Endothelial cell (in vitro differentiated cells): ENCODE measurements at places on chromosomes 5 and 9.

- DNase-seq, result no peak
Observed at GRCh38 chr9:81245254-81245956, 443.9 kb downstream of the TLE1 start.

- DNase-seq, result no peak
Observed at GRCh38 chr9:110669433-110669832, 842 bp downstream of the MUSK start.

GRCh38 chr5:40991981-40992559, 79.1 kb downstream of the MROH2B start:
- no peak for DNase-seq

- no peak for DNase-seq
Observed at GRCh38 chr5:135833961-135834638, 363 bp upstream of the SLC25A48 start.

DNA sequence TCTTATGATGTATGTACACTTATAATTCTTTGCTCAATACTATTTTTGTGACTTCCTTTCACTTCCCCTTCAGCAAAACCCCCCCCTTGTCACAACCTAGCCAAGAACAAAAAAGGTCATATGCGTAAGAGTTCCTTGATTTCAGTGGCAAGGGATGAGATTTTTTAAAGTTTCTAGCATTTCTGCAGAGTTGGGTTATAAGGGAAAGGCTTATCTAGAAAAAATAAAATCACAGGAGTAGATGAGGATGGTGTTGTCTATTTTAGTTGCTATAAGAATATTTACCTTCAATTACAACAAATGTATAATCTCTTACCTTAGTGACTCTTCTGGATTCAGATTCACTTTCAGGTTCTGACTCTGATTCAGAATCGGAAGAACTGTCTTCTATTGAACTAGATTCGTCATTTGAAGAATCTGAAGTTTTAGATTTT, 184.6 kb downstream of the AP3B1 start:
- no peak for DNase-seq

- peak; percentile 40 for DNase-seq
Observed at GRCh38 chr5:146345578-146346366, 7.1 kb downstream of the POU4F3 start.

DNA sequence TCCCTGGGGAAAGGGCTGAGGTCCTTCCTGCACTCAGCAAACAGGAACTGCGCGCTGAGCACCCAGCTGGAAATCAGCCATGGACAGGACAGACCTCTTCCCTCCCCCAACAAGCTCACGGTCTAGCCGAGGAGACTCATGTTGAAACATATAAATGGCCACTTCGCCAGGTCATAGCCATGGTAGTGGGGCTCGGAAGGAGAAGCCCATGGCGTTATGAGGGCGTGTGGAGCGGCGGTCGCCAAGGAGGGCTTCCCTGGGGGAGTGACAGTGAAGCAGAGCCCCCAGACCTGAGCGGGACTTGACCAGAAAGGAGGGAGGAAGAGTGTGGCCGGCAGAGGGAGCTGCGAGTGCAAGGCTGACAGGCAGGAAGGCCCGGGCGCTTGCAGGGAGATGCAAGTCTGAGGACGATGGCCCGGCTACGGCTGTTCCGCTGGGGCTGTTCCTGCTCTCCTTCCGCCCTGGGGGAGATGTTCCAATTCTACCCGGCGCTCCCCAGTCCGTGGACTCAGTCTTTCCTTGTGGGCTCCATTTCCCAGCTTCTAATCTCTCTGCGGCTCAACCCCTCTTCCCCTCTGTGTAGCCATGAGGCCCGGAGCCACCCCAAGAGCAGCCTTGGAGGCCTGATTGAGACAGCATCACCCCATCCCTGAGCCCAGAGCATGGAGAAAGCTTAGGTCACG, 43.9 kb upstream of the PRRC2B start:
- DNase-seq, result peak; percentile 92

GRCh38 chr5:170560938-170561337, 57.1 kb downstream of the KCNIP1 start:
- no peak for DNase-seq

DNA sequence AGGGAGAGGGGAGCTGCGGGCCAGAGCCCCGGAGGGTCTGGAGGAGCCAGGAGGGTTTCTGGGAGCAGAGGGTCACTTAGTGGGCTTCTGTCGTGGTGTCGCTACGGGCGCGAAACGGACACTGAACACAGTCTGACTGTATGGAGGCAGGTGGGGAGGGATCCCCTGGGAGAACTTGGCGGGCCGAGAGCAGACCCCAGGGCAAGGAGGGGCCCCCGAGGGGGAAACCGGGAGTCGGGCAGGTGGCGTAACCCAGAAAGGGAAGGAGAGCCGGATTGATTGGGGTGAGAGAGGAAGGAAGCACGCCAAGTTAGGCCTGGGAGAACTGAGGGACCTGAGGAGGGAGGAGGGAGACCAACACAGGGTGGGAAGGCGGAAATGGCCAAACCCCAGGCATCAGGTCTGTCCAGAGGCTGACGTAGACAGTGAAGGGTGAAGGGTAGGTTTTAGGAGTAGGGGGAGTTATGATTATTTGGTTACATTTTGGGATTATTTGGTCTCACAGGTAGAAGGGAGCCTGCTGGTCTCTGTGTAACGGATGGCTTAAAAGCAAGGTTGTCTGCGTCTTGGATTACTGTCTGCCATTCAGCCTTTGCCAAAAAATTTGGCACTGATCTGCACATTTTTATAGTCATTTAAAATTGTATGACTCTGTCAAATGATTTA, 3.3 kb upstream of the MSMP start:
- peak; percentile 42 for DNase-seq

GRCh38 chr5:133387621-133388020, 224.7 kb downstream of the FSTL4 start:
- DNase-seq, result no peak

GRCh38 chr9:117302487-117302886, 112.4 kb downstream of the ASTN2 start:
- DNase-seq, result no peak

- no peak for DNase-seq
Observed at GRCh38 chr5:179509239-179509638, 41.1 kb upstream of the RUFY1 start.

DNA sequence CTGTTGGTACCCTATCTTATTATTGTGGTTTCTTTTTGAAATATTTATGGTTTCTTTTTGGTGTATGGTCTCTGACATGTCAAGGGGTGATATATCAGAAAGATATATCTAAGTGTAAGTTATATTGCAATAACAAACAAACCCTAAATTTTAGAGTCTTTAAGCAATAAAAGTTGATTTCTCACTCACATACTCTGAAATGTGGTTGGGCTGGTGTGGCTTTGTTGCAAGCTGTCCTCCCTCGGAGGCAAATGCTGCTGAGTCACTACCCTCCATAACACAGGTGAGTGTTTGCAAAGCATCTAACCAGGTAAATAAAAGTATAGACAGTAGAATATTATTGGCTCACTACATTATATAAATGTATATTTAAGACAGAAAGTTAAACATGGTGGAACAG, 253.2 kb downstream of the CDH18 start:
- DNase-seq, result no peak

GRCh38 chr9:127608104-127608966, 3.7 kb upstream of the STXBP1 start:
- peak; percentile 40 for DNase-seq

- DNase-seq, result no peak
Observed at GRCh38 chr5:85205430-85205829, 820.8 kb upstream of the EDIL3 start.

- no peak for DNase-seq
Observed at GRCh38 chr5:176183321-176184074, 54.7 kb upstream of the SIMC1 start.

GRCh38 chr5:116378007-116378776, 196.4 kb downstream of the SEMA6A start:
- no peak for DNase-seq

DNA sequence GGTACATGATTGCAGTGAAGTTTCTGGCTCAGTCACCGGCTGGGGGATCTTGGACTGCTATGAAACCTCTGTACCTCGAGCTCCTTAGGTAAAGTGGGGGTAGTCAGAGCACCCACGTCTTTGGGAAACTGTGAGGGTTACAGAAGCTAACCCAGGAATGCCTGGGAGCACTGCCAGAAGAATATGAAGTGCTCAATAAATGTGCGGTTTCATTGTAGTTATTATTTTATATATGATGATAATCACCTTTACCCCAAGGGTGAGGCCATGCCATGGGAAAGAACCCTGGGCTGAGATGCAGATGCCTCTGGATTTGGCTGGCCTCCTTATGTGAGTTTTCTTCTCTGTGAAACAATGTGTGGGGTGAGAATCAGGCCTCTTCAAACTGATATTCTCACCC, 3.7 kb downstream of the NPR3 start:
- no peak for DNase-seq

DNA sequence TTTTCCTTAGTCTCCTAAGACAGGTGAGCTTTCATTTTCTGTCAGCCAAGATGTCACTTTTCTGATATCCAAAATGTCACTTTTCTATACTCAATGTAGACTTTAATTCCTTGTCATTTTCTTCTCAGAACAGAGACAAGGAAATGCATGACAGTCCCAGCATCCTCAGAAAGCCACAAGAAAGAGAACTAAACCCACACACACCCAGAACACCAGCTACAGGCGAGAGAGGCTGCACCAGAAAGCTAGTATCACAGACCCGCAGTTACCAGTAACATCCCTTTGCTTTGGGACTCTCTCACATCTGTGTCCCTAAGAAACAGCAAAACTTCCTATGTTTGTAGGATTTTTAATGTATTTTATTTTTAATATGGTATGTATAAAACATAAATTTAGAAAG, 17.1 kb downstream of the TRMO start:
- no peak for DNase-seq

DNA sequence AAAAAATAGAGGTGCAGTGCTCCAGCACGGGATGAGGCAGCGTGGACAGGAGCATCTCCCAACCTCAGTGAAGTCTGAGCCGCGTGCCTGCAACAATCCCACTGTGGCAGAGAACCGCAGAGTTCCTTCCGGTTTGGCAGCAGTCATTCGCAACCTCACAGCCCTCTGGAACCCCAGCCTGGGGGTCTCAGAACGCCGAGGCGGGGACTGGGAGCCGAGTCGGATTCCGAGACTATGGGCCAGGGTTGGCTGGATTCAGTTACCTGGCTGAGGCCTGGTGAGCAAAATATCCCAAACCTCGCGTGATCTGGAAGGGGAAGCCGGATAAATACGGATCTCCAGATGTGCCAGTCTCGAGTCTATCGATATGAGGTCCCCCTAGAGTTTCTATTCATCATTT, 27.0 kb downstream of the CDKN2A start:
- DNase-seq, result peak; percentile 17

DNA sequence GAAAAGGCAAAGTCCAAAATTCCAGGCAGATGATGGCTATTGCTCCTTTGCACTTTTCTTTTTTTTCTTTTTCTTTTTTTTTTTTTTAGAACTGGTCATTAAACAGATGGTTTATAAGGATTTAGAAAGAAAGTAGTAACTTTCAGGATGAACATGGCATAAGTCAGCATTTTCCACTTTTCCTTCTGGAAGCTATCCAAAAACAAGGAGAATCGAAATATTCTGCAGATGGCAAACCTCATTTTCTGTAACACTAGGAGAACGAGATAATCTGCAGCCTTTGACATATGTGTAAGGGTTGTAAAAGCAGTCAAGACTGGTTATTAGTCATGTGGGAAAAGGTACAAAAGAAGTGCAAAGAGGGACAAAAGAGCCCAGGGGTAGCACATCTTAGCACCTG, 69.1 kb upstream of the PUM3 start:
- no peak for DNase-seq

DNA sequence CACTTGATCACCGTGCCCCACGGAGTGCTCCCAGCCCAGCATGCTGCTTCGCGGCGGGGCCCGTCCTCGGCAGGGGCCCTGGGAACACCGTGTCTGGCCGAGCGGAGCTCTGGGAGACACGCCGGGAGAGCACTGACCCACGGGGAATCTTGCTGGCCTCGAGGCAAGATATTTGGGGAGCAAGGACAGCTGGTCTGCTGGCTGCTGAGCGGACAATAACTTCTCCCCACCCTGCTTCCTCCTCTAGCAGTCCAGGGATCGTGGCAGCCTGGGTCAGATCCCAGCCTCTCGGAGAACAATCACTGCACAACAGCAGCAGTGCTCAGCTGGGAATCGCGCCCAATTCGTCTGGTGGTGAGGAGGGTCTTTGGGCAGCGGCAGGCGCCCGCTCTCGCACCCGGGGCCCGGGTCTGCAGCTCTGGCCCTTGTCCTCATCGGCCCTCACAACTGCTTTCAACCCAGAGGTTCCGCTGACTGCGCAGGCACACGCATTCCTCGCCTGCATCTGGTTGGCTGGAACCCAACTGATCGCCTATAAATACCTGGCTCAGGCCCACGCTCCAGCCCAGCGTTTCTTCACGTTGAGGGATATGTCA, 43.4 kb downstream of the DBH start:
- no peak for DNase-seq

DNA sequence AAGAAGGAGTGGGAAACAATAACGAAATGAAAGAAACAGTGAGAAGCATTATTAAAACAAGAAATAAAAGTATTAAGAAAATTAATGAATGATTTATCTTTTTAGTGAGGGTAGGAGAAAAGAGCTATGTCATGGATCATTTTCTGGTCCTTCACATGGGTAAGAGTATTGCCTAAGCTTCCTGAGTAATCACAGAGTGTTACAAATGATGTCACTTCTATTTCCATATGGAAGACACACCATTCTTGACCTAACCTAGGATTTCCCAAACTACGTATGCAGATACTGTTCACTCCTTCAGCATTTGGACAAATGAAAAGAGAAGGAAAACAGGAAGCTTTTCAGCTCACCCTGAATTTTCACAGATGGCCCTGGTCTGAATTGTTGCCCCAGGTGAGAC, 3.3 kb upstream of the TSLP start:
- no peak for DNase-seq

- no peak for DNase-seq
Observed at GRCh38 chr5:94746731-94747124, 128.3 kb downstream of the SLF1 start.

- no peak for DNase-seq
Observed at GRCh38 chr5:39498278-39498952, 73.6 kb upstream of the DAB2 start.

DNA sequence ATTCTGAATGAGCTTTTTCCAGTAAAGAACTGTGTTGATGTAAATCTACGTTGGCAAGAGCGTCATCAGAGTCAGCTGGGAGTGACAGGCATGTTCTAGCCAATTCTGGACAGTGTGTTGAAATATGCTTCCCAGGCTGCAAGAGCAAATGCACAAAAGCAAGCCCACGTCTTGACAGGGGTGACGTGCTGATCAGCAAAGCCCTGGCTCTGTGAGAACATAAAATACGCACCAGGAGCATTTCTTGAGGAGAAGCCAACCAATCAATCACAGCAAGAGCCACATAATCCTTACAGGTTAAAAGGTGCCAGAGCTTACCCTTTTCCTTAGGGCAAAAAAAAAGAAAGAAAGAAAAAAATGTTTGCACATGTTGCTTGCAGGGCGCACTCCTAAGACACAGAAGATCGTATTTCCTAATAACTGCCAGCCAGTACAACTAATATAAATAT, 148.1 kb downstream of the PDE4D start:
- no peak for DNase-seq

GRCh38 chr9:94956731-94957130, 230.2 kb downstream of the AOPEP start:
- DNase-seq, result no peak

DNA sequence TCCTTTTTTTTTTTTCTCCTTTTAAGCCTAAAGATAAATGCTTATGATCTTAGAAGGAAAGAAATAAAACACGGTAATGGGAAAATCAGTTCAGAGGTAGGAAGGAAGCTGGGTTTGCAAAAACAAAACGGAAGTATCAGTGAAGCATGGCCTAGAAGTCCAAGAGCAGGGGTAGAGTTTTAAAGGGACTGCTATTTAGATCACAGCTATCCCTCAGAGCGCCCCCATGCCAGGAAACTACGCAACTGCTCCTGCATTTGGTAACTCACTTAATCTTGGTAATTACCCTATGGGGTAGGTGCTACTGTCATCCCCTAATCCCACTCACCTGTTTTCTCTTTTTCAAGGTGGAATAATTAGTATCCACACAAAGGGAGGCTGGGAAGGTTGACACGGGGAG, 16.0 kb downstream of the TLE1 start:
- no peak for DNase-seq
